Left renal pelvis (tissue), 4 donors: ENCODE measurements at places on chromosomes 1 and 21. TPM values are rescaled to one million over a fixed set of nuclear protein-coding genes. Genes with fewer than 3 reads are reported as not detected.

The TMEM51 gene
- 20.5 TPM for polyA plus RNA-seq

GRCh38 chr1:240109920-240110636 is 18.4 kb downstream of the FMN2 start:
- DNase-seq, result no peak

- DNase-seq, result no peak
Observed at GRCh38 chr1:63758791-63759190, 15.0 kb upstream of the ROR1 start.

- DNase-seq, result no peak
Observed at GRCh38 chr1:163628034-163628773, 306.4 kb downstream of the NUF2 start.

DNA sequence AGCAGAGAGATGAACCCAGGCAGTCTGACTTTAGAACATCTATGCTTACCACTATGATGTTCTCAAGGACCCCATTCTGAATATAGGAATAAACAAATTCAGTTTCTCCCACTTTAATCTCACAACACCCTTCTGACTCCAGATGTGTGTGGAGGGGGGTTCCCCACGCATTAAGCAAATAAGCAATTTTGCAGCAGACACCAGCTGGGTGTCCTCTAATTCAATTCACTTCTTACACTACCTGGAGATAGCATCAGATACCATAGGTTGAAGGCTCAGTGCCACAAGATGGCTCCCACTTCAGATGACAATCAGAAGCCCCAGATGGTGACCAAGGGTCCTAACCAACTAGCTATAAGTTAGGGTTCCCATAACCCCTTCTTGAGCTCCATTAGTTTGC is 30.3 kb upstream of the CEP350 start:
- no peak for DNase-seq

DNA sequence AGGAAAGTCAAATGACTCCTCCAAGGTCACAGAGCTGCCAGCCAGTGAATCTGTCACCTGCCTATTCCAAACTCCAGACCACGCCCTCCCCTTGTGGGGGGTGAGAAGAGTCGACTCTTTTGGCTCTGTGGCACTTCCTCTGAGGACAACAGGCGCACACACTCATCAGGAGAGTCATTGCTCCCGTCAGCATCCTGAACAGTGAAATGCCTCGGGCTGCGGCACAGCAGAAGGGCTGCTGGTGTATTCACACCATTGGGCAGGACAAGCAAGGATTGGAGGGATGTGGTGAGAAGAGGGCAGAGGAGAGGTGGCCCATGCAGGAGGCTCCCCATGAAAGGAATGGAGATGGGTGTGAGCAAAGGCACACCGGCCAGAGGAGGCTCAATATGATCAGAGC is 239.0 kb downstream of the TOMM20 start:
- DNase-seq, result no peak

- no peak for DNase-seq
Observed at GRCh38 chr1:63950023-63950422, 176.2 kb downstream of the ROR1 start.

GRCh38 chr1:183892351-183892793 is 87.5 kb downstream of the RGL1 start:
- no peak for DNase-seq

The TRAF3IP3 gene
- polyA plus RNA-seq, result 1.1 TPM

DNA sequence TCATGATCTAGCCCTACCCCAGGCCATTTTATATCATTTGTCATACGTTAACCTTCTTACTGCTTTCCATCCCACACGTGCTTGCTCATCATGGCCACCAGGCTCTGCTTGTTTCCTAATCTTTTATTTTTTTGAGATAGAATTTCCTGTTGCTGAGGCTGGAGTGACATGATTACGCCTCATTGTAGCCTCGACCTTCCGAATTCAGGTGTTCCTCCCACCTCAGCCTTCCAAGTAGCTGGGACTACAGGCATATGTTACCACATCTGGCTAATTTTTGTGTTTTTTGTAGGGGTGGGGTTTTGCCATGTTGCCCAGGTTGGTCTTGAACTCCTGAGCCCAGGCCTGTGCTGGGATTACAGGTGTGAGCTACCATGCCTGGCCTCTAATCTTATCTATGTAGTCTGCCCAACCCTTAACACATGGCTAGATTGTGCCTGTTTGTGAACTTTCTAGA is 3.3 kb downstream of the UAP1 start:
- DNase-seq, result no peak

- DNase-seq, result no peak
Observed at GRCh38 chr1:38444311-38444710, 397.7 kb upstream of the POU3F1 start.

The TRIM67 gene
- polyA plus RNA-seq, result 0.20 TPM

The MCOLN2 gene
- 1.2 TPM for polyA plus RNA-seq

The OPRD1 gene
- 0.63 TPM for polyA plus RNA-seq

GRCh38 chr1:44072204-44072603 is 40.9 kb upstream of the SLC6A9 start:
- no peak for DNase-seq

GRCh38 chr21:28229814-28230213 is 762.9 kb downstream of the LTN1 start:
- DNase-seq, result no peak

The AMY2A gene
- not detected for polyA plus RNA-seq

DNA sequence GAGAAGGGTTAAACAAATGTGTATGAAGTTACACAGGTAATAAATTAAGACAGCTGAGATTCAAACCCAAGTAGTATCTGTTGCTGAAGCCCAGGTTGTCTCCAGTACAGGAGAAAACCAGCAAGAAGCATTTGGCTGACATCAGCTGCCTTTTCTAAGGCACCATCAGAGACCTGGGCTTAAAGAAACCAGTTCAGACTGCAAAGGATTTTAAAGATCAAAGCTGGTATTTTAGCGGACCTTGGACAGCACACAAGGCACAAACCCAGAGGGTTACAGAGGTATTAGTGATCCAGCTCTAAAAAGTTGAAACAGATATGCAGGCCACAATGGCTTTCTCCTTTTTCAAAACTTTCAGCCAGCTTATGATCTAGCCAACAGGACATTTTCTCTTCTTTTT is 23.4 kb downstream of the BEND5 start:
- no peak for DNase-seq
